Stimulated activated CD4-positive, alpha-beta T cell treated with anti-CD3 and anti-CD28 coated beads, Interleukin-2, amount 100 ng/mL, for 24 hours (primary cell): ENCODE measurements at places on chromosomes 16 and 17.

DNA sequence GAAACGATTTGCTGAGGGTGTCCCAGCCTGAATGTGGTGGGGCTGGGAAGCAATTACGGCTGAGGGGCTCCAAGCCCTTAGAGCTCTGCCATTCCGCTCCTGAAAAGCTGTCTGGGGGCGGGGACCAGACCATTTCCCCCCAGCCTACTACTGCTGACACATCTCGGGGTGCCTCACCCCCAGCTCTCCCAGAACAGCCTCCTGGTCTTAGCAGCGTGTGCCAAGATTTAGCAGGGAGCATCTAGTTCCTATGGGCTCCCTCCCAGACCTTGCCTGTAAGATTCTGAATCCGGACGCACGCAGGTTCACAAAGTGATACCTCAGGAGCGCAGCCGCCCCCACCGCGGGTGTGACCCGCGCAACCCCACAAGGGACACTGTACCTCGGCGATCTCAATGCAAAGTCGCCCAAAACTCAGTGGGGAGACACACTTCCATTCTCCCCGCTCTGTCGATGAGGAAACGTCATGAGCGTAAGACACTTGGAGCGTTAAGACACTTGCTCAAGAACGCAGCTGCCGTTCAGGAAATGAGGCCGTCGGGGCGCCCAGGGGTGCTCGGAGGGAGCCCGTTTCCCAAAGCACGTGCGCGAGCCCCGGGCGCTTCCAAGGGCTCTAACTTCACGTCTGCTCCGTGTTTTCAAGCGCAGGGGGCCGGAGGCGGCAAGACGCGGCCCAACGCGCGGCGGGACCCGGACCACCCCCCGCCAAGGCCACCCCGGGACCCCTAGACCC lies 629 bp downstream of the GEMIN4 start:
- peak; percentile 61 for DNase-seq

- no peak for DNase-seq
These were observed 63.0 kb downstream of the ABCA8 start for GRCh38 chr17:68892193-68892592.

DNA sequence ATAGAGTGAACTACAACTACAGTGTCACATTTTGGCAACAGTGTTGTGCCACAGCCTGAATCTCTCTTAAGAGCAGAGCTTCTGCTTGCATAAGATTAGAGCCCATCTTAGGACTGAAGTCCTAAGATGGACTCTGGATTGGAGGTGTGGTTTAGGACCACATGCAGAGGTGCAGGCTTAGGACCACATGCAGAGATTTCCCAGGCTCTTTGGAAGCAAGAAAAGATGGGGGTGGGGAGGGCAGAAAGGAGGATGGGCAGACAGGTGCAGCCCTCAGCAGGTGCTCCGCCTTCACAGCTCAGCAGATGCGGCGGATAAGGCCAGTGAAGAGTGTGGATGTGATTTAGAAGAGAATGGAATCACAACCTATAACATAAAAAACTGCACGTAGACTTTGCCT lies 128.7 kb downstream of the TANGO6 start:
- no peak for DNase-seq

- no peak for DNase-seq
These were observed 13.9 kb upstream of the CYTH1 start for GRCh38 chr17:78795861-78796516.

DNA sequence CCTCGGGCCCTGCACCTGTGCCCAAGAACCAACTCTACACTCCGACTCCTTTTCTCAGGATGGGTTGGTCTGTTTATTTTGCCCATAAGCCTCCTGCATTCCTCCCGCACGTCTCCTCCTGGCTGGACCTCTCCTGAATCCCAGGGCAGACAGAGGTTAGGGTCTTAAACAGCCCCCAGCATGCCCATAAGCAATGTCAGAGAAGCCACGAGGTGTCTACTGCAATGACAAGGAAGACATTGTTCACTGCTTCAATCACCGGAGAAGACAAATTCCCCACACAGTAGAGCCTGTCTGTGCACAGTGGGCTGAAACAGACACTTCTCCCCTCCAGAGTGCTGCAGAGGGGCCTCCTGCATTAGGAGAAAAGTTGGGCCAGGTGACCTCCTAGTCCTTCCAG lies 230.6 kb upstream of the RPL38 start:
- no peak for DNase-seq

DNA sequence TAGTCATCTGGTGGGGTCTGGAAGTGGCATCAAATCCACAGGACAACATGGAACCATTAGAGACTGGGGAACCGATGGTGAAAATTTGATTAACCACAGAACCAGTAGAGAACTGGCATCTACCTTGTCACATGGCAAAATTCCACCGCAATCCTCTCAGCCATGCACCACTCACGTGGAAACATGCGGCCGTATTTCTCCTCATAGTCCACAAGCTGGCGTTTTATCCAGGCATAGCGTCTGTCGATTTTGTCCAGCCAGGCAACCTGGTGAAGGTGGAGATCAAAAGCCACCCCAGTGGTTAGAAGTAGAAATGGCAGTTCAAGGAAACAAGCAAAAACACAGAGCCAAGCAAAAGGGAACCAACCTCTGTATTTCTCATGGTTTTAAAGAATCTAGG lies 87.6 kb downstream of the VPS53 start:
- no peak for DNase-seq

DNA sequence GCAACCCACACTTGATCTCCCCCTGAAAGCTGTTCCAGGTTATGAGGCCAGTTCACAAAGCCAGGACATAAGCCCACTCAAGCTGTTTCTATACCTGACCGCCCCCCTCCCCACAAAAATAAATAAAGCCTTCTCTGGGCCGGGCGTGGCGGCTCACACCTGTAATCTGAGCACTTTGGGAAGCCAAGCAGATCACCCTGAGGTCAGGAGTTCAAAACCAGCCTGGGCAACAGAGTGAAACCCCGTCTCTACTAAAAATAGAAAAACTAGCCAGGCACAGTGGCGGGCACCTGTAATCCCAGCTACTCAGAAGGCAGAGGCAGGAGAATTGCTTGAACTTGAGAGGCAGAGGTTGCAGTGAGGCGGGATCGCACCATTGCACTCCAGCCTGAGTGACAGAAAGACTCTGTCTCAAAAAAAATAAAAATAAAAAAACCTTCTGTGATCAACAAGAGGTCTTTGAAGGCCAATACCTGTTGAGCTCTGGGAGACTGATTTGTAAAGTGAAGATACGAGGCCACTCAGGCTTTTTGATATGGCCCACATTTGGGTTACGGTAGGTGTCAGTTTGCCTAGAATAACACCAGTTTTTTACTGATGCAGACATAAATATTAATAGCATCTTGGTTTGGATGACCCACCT lies 2.2 kb downstream of the KDM8 start:
- no peak for DNase-seq

DNA sequence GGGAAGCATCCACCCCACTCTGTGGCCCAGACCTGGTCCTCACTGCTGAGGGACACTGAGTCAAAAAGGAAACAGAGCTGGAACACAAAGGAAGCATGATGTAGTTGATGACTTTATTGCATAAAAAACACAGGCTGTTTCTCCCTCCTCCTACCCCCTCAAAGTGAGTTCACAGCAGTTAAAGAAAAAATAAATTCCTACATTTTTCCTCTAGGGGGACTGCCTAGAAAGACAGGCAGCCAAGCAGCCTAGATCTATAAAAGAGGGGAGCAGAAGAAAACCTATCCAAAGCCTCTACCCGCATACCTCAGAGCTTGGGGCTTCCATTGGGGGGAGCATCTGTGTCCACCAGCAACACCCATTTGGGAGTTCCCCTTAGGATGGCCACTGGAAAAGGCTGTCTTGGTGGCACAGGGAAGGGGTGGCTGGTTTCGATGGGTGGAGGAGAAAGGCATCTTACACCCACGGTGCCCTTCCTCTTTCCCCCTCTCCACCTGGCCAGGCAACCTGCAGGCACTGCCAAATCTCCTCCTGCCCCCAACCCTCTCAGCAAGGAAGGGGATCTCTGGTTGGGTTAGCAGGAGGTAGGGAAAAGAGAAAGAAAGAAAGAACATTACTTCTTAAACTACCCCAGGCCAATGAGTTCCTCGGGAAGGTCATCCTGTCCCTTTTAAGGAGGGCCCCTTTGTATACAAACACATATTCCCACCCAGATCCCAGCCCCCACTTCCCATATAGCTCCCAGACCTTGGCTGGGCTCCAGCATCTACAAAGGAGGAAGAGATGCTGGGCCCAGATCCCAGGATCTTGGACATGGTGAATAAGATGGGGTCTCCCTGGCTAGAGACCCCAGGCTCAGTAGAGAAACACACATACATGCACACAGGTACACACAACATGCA lies 4.0 kb upstream of the SCRN2 start:
- no peak for DNase-seq

GRCh38 chr16:85049706-85050305 lies 22.2 kb downstream of the KIAA0513 start:
- DNase-seq = no peak

- no peak for DNase-seq
These were observed 31.7 kb downstream of the TBC1D16 start for GRCh38 chr17:80003969-80004368.

DNA sequence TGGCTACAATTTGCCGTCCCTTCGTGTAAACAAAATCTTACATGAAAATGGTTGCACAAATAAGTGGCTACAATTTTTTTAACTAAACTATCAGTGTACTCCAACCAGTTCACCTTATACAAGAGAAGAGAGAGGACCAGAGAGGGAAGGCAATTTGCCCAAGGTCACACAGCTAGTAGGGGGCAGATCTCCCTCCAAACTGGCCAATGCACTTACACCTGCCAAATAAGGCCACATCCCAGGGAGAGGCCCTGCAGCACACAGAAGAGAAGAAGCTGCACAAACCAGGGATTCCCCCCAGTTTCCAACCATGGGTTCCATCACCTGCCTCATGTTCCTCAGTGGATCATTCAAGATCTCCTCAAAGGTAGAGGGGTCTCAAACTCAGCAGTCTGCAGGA lies 349.9 kb downstream of the SOX9 start:
- no peak for DNase-seq

GRCh38 chr17:66687570-66688284 lies 147.2 kb upstream of the CACNG5 start:
- DNase-seq = no peak

GRCh38 chr17:12982224-12982623 lies 35.6 kb downstream of the ELAC2 start:
- DNase-seq = no peak

- DNase-seq = no peak
These were observed 615.6 kb upstream of the SOX9 start for GRCh38 chr17:71505200-71505599.

GRCh38 chr16:72554935-72555334 lies 383.0 kb upstream of the PMFBP1 start:
- no peak for DNase-seq

DNA sequence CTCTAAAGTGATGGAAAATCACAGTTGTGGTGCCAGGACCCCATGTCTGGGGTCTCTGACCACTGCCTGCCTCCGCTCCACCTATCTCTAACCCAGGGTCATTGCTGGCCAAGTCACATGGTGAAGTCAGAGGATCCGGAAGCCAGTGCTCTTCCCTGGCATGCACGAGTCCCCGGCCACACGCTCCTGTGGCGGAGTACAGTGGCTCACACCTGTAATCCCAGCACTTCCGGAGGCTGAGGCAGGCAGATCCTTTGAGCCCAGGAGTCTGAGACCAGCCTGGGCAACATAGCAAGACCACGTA lies 21.5 kb upstream of the RBFOX3 start:
- peak; percentile 6 for DNase-seq

DNA sequence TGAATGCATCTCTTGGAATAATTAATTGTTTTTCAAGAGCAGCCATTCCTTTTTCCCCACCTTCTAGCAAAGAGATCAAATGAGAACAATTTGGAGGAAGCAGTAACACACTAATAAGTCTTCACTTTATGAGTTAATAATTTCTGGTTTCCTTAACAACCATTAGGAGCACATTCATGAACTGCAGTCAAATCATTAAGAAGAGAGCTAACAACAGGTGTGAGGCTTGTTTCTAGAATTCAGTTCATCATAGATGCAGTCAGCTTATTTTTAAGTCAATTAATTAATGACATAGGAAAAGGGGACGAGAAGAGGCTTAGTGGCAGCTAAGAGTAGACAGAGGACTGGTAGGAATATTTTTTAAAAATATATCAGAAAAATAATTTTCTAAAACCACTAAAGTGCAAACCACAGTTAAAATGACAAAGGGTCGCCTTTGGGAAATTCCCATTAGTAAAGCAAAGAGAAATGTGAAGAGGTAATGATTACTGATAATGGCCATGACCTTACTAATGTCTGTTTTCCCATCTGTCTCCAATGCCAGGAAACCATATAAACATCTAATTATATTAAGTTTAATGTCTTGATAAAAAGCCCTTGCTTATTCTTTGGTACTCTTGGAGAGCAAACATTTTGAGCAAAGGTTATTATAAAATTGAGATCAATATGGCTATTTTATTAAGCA lies 184.2 kb downstream of the KCNJ2 start:
- no peak for DNase-seq

- DNase-seq = peak; percentile 35
These were observed 66.0 kb upstream of the ZNF423 start for GRCh38 chr16:49921791-49922456.

GRCh38 chr17:45132572-45133463 lies 503 bp upstream of the PLCD3 start:
- DNase-seq = peak; percentile 73

GRCh38 chr17:43753493-43754129 lies 5.0 kb downstream of the SOST start:
- no peak for DNase-seq

DNA sequence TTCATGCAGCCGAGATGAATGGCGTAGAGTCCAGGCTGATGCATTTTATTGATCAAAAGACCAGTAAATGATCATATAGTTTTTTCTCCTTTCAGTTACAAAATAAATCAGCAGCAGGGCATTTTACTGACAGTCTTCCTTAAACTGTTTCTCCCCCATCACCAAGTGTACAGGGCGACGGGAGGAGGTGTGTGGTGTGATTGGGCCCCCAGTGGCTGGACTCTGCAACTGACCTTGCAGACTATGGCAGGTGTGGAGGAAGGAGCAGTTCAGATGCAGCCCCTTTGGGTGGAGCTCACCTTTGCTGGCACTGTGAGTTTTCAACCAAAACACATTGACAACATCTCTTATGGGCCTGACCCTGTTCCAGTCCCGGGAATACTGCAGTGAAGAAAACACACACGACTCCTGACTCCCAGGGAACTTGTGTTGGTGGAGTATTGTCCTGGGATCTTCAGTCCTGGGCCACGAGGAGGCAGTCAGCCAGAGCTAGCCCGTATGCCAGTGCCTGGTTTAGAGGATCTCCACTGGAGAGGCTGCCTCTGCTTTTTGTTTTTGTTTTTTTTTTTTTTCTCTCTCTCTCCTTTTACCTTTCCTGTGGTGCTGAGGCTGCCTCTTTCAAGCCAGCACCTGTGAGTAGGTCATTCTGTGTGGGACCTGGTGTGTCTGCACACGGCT lies 29.8 kb downstream of the KIAA0513 start:
- DNase-seq = no peak

GRCh38 chr17:12566291-12566690 lies 99.4 kb upstream of the MYOCD start:
- DNase-seq = no peak
